ENCODE measurements at places on chromosomes 2 and 18.

GRCh38 chr2:235992024-235992423, 176.2 kb downstream of the GBX2 start:
- DNase-seq: no peak

GRCh38 chr2:240287496-240288086, 147.1 kb upstream of the OTOS start:
- no peak for DNase-seq

DNA sequence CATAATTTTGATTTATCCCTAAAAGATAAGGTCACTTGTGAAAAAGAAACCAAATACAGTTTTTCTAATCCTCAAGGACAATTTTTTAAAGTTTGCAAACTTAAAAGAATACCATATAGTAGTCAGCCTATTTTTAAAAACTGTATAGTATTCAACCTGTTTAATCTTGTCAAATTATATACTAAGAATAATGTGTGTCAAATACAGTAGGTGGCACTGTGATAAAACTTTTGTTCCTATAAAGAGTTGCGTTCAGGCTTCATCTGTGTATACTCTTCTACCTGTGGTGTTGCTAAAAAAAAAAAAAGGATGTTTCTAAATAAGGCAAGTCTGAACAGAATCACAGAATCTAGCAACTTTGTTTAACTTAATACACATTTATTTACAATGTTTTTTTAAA, 68.6 kb downstream of the CCDC138 start:
- no peak for DNase-seq

DNA sequence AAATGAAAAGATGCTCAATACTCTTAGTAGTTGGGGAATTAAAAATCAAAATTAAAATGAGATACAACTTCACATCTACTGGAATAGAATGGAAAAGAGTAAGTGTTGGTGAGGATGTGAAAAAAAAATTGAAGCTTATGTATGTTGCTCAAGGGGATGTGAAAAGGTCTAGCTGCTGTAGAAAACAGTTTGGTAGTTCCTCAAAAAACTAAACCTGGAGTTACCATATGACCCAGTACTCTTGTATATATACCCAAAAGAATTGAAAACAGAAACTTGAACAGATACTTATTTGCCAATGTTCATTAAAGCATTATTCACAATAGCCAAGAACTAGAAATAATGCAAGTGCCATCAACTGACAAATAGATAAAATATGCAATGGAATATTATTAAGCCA, 208.4 kb downstream of the FIGN start:
- no peak for DNase-seq

GRCh38 chr18:38427736-38428135, 862.1 kb upstream of the CELF4 start:
- DNase-seq: no peak

DNA sequence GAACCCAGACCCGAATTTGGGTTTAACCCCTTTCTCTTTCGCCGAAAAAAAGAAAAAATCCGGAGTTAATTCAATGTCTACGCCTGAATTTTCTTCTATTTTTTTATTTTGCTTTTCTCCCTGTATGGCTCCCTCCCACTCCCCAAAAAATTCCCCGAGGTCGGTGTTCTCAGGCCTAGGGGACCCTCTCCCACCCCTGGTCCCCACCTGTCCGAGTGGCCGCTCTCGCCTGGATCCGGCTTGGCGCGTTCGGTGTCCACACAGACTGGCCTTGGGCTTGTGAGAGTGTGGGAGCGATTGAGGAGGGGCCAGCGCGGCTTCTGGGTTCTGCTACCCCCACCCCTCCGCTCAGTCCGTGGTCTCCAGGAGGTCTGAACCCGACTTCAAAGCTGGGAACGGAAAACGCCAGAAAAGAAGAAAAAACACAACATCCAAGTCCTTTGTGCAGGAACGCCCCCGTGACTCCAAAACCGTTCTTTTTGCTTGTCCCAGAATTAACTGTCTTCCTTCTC, 5.7 kb upstream of the EN1 start:
- DNase-seq: no peak

GRCh38 chr2:202171241-202171825, 67.1 kb downstream of the SUMO1 start:
- no peak for DNase-seq

Measured in stimulated activated naive CD4-positive, alpha-beta T cell treated with Interleukin-2 at 50 U/mL for 16 hours (primary cell).